ENCODE measurements at places on chromosomes 16 and 17.

- no peak for DNase-seq
Measured at GRCh38 chr16:23072084-23072599, 77.1 kb downstream of the USP31 start.

- no peak for DNase-seq
Measured at GRCh38 chr17:72416905-72417304, 296.1 kb downstream of the SOX9 start.

DNA sequence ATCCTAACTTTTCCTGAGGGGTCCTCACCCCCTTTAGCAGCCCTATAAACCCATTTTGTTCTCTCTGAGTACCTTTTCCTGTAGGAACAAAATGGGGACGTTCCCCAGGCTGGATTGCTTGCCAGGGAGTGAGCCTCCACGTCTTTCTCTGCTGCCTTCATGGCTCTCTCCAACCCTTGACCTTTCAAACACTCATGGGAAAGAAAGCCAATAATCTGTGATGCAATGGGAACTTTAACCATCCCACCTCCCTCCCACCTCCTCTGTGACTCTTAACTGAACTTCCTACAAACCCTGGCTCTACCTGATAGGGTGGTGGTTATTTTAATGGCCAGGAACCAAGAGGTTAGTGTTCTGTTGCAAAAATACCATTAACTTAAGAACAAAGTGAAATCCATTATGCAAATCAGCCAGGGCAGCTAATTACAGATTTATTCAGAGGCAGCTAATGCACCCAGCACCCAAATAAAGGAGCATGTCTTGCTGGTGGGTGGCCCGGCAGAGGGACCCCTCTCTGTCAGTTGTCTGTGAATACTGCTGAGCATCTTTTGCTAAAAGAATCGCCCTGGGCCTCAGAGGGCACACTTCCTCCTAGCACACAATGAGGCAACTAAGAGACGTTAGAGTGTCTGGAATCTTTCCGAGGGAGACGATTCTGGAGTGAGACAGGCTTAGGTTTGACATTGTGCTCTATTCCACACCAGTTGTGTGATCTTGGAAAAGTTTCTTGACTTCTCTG lies 3.0 kb downstream of the PIPOX start:
- no peak for DNase-seq

- DNase-seq = no peak
Measured at GRCh38 chr16:4117250-4117578, 972 bp upstream of the ADCY9 start.

- DNase-seq = no peak
Measured at GRCh38 chr16:23539984-23540816, 16.9 kb downstream of the EARS2 start.

GRCh38 chr16:71555230-71555891 lies 21.5 kb downstream of the TAT start:
- no peak for DNase-seq

GRCh38 chr16:31080756-31081419 lies 6.7 kb downstream of the ZNF646 start:
- DNase-seq = no peak

GRCh38 chr16:69365901-69366300 lies 14.3 kb upstream of the TMED6 start:
- DNase-seq = no peak

GRCh38 chr16:10881479-10882030 lies 4.6 kb downstream of the CIITA start:
- no peak for DNase-seq

GRCh38 chr17:17782523-17783115 lies 54.2 kb downstream of the SREBF1 start:
- DNase-seq = no peak

GRCh38 chr17:2183346-2183745 lies 120.2 kb downstream of the SMG6 start:
- no peak for DNase-seq

DNA sequence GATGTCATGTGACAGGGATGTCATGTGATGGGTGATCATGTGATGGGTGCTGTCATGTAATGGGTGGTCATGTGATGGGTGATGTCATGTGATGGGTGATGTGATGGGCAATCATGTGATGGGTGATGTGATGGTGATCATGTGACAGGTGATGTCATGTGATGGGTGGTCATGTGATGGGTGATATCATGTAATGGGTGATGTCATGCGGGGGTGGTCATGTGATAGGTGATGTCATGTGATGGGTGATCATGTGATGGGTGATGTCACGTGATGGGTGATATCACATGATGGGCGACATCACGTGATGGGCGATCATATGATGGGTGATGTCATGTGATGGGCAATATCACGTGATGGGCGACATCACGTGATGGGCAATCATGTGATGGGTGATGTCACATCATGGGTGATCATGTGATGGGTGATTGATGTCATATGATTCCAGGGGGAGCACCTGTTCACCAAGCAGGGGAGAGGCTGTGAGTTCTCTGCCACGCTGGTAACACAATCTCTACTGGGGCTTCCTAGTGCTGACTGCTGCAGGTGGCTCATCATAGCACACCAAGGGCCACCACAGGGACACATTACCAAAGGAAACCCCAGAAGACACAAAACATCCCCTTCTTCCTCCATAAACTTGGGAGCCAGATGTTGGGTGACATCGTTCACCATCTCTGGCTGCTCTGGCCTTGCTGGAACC lies 16.5 kb downstream of the CD300LB start:
- DNase-seq = no peak

GRCh38 chr17:59367657-59368045 lies 36.2 kb downstream of the YPEL2 start:
- DNase-seq = no peak

GRCh38 chr16:72357910-72358309 lies 186.0 kb upstream of the PMFBP1 start:
- no peak for DNase-seq

GRCh38 chr17:49005140-49005539 lies 8.0 kb downstream of the IGF2BP1 start:
- no peak for DNase-seq

- no peak for DNase-seq
Measured at GRCh38 chr17:16215002-16215272, 397 bp downstream of the NCOR1 start.

- DNase-seq = no peak
Measured at GRCh38 chr17:4206962-4207361, 56.8 kb downstream of the ANKFY1 start.

- DNase-seq = no peak
Measured at GRCh38 chr17:69030169-69030568, 30.6 kb downstream of the ABCA9 start.

DNA sequence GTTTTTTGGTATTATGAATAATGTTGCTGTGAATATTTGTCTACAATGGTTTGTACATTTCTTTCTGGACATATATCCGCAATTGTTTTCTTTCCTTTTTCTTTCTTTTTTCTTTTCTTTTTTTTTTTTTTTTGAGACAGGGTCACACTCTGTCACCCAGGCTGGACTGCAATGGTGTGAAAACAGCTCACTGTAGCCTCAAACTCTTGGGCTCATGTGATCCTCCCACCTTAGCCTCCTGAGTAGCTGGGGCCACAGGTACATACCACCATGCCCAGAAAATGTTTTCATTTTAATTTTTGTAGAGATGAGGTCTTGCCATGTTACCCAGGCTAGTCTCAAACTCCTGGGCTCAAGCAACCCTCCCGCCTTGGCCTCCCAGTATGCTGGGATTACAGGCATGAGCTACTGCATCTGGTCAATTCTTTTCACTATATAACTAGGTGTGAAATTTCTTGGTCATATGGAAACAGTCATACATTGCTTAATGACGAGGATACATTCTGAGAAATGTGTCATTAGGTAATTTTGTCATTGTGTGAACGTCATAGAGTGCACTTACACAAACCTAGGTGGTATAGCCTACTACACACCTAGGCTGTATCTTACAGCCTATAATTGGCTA lies 15.2 kb downstream of the IL21R start:
- no peak for DNase-seq

- no peak for DNase-seq
Measured at GRCh38 chr16:3485821-3486505, 9.3 kb downstream of the C16orf90 start.

DNA sequence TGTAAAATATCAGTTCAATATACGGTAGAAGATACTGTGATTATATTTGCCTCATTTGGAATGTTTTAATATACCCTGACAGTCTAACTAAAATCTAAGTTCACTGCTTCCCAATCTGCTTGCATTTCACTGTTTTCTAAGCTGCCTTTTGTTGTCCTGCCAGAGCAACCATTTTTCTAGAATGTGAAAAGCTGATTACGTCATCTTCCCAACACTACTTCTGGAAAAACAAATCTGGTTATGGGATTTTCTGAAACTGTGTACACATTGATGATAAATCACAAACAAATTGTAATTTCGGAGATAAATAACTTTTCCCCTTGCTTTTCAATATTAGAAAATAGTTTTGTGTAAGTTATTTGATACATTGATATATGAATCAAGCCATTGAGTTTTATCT lies 1529.0 kb downstream of the CDH11 start:
- no peak for DNase-seq

GRCh38 chr17:61822326-61823285 lies 40.7 kb downstream of the BRIP1 start:
- DNase-seq = no peak

DNA sequence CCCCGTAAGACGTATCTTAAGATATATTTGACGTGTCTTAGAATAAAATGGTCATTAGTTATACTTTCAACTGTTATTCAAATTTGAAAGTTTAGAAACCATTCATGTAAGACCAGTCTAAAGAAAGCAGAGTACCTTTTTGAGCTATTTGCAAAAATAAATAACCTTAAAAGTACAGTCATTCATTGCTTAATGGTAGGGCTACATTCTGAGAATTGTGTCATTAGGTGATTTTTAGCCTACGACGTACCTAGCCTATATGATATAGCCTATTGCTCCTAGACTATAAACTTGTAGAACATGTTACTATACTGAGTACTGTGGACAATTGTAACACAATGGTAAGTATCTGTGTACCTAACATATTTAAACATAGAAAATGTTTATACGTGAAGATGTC lies 139.2 kb downstream of the PHKB start:
- no peak for DNase-seq

GRCh38 chr16:565419-566330 lies 1.1 kb upstream of the NHLRC4 start:
- DNase-seq = no peak

- DNase-seq = no peak
Measured at GRCh38 chr17:28744104-28744971, 527 bp downstream of the TRAF4 start.

DNA sequence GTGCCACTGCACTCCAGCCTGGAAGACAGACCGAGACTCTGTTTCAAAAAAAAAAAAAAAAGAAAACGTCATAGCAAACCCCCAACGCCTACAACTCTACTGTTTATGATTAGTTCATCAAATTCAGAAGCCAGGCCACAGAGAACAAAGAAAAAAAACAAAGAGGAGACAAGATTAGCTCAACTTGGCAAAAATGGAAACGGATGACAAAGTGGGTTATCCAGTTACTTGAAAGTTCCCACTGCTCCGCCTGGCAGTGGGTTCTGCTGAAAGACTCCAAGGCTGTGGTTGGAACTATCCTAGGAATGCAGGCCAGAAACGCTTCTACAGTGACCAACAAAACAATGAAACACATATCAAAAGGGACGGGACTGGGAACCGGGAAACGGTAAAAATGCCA lies 53.1 kb downstream of the MRM3 start:
- no peak for DNase-seq

DNA sequence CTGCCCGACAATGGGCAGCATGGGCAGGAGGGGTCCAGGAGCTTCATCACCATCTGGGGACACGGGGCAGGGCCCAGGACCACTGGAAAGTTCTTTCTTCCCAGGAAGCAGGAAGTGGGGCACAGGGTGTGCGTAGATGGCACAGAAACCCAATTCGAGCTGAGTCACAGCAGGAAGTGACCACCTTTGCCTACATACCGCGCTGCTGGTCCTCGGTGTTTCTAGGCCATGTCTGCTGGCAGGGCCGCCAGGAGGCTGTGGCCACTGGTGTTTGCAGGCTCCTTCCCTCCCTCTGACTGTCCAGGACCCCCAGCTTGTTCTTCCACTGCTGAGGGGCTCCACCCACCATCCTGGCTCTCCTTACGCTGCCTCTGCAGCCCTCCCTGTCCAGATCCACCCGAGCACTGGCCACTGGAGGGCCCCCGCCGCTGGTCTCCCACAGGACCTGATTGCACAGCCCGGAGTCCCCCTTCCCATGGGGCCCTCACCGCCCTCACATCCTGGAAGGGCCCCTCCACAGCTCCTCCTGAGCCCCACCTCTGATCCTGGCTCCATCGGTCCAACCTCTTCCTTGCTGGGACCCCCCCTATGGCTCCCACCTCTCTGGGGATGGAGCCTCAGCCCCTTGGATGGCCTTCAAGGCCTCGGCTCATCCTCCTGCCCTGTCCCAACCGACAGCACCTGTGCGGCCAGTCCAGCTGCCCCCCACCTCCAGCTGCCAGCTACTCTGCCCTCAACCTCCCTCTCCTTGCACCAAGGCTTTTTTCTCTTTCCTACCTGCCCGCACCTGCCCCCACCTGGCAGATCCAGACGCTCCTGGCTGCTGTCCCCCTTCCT lies 14.5 kb upstream of the RASD1 start:
- DNase-seq = no peak

- no peak for DNase-seq
Measured at GRCh38 chr17:27323538-27324215, 29.8 kb downstream of the WSB1 start.

DNA sequence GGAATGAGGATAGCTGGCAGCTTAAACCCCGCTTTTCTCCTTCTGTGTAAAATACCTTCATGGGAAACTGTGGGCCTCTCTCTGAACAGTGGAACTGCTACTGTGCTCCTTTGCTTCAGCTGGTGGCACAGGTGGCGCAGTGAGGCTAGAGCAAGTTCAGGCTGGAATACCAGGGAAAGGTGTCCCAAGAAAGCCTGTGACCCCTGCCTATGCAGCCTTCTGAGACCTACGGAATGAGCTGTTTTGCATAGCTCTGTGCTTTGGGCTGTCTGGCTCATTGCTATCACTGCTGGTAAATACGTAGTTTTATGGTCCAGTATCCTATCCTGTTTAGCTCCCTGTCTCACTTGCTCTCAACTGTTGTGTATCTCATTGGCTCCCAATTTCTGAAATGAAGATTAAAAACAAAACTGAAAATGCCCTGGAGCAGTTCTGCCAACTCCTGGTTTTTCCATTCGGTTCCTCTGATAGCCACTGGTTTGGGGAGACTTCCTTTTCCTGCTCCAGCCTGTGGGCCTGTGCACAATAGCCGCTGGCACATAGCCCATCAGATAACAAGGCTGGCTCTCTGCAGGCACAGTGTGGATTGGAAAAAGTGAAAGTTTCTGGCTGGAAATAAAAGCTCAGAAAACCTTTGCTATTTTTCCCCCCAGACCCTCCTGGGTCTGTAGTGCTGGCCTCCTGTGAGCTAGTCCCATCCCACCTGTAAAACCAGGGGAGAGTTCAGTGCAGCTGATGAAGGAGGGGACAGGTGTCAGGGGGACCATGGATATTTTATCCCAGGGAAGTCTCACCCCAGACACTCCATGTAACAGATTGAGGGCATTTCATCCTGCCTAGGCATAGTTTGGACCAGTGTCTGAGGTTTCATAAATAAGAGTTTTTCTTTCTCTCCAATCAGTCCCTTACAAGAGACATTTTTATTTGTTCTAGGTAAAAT lies 24.0 kb downstream of the LIMD2 start:
- peak; percentile 38 for DNase-seq

GRCh38 chr16:83992624-83993023 lies 24.6 kb downstream of the NECAB2 start:
- no peak for DNase-seq
